ENCODE measurements at places on chromosomes 1 and 21.

DNA sequence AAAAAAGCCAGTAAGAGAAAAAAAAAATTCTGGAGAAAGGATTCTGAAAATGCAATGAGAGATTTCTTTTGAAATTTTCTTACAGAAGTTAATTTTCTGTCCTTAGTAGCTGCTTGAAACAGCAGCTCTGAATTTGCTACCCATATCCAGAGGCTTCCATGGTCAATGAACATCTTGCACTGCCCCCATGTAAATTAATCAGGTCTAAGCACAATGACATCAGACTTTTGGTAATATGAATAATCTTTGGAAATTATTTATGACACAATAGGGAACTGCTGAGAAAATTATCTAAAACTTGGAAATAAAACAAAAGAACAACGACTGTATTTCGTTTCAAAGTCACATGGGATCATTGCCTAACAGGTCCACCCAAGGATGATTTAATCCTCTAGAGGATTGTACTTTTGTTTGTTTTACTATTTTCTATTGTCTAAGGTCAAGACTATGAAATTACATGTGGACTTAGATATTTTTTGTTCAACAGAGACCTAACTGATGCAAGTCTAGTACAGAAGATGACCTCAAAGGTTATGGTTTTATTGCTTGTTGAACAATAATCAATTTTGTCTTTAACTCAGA lies 312.1 kb downstream of the BACH1 start:
- DNase-seq, result no peak

DNA sequence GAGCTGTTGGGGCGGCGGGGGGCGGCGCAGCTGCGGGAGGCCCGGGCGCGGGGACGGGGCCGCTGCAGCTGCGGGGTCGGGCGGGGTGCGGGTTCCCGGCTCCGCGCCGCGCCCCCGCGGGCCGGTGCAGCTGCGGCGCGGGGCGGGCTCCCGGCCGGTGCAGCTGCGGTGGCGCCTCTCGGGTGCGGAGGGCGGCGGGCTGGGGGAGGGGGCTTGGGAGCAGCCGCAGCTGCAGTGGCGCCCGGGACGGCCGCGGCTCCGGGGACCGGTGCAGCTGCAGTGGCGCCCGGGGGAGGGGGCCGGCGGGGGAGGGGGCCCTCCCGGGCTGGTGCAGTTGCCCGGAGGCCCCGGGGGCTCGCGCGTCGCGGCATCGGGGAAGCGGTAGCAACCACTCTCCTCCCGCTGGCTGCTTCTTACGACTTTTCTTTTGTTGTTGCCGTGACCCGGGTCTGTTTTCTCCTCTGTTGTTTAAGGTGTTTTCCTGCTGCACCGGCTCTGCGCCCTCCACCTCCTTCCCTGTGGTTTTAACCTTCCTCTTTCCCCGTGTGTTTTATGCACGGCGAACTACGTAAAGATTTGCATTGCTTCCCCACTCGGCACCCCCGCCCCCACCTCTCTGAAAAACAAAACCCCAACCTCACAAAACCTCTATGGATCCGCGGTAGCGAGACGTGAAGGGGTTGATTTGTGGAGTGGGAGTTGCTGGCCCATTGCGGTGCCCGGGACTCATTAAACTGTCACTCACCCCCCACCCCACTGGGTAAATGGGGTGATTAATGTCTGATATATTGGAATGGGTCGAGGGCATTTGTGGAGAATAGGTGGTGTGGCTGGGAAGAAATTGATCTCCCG lies 1.7 kb upstream of the ZBTB18 start:
- DNase-seq, result peak; percentile 82

DNA sequence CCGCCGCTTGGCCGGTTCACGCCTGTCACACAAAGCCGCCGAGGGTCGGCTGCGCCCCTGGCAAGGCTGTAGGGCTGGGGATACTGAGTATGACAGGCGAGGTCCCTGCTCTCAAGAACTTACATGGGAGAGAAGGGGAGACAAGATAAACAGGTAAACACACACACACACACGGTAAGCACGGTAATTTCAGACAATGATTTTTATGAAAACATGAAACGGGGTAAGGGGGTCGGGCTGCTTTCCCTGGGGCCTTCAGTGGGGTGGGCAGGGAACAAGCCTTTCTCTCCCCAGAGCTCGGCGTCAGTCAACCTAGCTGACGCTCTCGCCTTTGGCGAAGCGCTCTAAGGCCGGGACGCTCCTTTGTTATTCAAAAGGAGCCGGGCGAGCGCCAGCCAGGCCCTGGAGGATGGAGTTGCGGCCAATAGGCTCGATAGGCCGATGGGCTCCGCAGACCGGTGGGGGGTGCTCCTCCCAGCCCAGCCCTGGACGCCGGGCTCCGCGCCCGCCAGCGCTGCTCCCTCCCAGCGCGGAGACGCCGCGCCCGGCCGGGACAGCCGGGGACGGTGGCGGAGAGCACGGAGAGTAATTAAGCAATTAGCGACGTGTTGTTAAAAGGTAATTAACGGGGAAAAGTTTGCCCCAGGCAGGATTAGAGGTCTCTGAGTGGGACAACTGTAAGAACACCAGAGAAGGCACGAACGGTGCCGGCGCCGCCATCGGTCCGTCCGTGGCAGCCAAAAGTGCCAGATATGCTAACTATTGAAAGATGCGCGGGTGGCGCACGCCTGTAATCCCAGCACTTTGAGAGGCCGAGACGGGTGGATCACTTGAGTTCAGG lies 950 bp upstream of the INKA2 start:
- DNase-seq, result peak; percentile 19

GRCh38 chr1:28291711-28292110 lies 32.4 kb downstream of the SESN2 start:
- no peak for DNase-seq

- DNase-seq, result peak; percentile 38
Observed at GRCh38 chr1:19974822-19975416, 4.5 kb downstream of the PLA2G2A start.

DNA sequence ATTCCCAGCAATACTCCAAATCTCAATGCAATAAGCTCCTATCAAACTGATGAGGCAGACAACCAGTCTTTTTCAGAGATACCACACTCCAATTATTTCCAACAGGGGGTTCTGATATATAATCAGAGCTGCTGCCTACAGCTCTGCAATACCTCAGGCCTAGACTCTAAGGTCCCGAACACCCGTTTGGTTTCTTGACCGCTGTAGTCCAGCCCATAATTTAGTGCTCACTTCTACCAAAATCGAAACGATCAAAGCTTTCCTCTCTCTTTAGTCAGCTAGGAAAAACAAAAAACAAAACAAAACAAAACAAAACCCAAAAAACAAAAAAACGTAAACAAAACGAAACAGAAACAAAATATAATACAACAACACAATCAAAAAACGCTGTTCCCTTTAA lies 453.0 kb downstream of the NEGR1 start:
- DNase-seq, result no peak

DNA sequence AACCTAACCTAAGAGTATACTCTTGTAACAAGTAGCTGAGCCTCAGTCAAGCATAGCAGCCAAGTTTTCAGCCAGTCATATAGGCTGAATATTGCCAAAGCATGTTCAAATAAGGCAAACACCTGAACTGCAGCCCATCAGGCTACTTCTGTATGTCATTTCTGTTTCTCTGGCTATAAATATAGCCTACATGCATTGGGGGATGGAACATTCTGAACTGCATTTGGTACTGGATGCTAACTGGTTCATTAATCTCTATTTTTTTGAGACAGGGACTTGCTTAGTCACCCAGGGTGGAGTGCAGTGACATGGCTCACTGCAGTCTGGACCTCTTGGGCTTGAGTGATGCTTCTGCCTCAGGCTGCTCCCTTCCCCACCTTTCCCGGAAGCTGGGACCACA lies 37.3 kb downstream of the MAST2 start:
- DNase-seq, result no peak

- DNase-seq, result no peak
Observed at GRCh38 chr1:1055841-1056736, 18.0 kb downstream of the RNF223 start.

DNA sequence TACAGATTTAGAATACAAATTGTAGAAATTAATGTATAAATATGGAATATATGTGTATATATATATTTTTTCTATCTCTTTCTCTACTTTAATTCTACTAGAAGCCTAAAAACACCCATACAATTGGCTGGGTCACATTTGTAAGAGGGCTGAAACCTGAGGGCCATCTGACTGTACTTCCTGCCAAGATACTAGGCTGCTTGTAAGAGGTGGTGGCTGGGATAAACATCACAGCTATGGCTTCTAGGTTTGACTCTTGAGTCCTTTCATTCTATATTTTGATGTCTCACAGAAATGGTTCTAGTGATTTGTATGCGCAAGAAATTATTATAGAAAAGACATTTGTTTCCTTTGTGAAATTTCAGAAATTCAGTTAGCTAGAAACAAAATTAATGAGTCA lies 1155.2 kb upstream of the B3GALT2 start:
- no peak for DNase-seq

GRCh38 chr21:29378832-29379231 lies 80.1 kb downstream of the BACH1 start:
- DNase-seq, result no peak

DNA sequence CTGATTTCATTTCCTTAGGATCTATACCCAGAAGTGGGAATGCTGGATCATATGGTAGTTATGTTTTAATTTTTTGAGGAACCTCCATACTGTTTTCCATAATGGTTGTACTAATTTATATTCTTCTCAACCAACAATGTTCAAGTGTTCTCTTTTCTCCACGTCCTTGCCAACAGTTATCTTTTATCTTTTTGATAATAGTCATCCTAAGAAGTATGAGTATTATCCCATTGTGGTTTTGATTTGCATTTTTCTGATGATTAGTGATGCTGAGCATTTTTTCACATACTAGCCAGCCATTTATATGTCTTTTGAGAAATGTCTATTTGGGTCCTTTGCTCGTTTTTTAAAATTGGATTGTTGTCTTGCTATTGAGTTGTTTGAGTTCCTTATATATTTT lies 38.5 kb downstream of the ABCD3 start:
- no peak for DNase-seq

- DNase-seq, result no peak
Observed at GRCh38 chr1:12185036-12185917, 18.5 kb downstream of the TNFRSF1B start.

- no peak for DNase-seq
Observed at GRCh38 chr1:61670016-61670415, 54.9 kb downstream of the TM2D1 start.

DNA sequence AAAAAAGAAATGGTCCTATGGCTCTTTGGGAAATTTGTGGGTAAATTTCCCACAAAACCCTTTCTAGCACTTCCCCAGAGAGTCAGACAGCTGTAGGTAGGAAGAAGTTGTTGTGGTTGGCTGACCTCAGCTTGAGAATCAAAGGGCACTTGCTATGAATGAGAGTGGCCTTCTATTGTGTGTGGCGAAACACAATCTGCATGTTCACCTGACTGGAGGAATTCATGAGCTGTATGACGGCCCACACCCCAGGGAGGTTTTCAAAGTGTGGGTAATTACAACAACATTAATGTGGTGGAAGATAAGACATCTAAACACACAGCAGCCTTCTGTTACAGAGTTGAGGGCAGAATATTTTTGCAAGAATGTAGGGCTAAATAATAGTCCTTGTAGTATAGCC lies 38.8 kb downstream of the NGF start:
- DNase-seq, result no peak

Measured in CD4-positive, alpha-beta T cell treated with Interleukin-4 for 1 hour (primary cell).